NCI-H524 (cell line): ENCODE measurements at places on chromosomes 2 and 18.
A peak's percentile ranks its signal among the peaks of the same experiment; 100 is the strongest.

GRCh38 chr2:199409759-199410529 lies 47.8 kb downstream of the SATB2 start:
- DNase-seq: no peak

GRCh38 chr2:28300485-28301341 lies 91.9 kb upstream of the FOSL2 start:
- no peak for DNase-seq

- no peak for DNase-seq
Observed at GRCh38 chr2:172742931-172743540, 7.4 kb downstream of the RAPGEF4 start.

- DNase-seq: no peak
Observed at GRCh38 chr2:45823723-45824206, 172.3 kb downstream of the PRKCE start.

DNA sequence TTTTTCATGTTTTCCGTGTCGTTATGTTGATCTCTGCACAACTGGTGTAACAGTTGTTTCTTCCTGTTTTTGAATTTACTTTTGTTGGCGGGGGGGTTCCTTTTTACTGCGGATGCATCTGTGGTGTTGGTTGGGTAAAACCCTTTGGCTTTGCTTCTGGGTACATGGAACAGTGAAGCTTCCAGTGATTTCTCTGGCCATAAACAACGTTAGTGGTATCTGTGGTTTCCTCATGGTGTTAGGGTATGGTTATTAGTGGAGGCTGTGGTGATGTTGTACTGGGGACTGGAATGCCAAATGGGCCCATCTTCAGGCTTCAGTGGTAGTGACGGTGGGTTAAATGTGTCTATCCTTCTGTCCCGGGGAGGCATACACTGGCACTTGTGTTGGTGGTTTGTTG lies 285.4 kb upstream of the ZNF804A start:
- no peak for DNase-seq

DNA sequence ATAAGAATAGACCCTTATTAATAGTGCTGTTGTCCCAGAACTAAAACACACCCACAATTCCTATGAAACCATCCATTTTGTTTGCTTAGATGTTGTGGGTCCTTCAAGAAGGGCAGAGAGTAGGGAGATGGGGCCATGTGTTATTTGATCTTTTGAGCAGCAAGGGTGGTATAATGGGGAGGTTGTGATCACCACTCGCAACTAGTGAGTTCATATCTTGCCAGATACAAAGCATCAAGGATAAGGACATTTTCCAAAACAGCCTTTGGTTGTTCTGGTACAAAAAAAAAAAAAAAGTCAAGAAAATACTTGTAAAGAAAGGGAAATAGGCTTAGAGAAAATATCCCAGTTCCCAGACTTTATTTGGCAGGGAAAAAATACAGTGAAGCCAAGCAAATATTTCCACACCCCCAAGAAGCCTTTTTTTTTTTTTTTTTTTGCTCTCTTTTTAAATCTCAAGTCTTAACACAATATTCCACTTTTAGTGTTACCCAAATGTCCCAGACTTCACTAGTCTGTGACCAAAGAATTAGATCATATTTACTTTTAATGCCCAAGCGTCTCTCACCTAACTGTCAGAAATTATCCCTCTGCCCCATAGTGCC lies 54.1 kb downstream of the ANTXR1 start:
- DNase-seq: no peak

- peak; percentile 59 for DNase-seq
Observed at GRCh38 chr2:46813020-46813415, 102.6 kb downstream of the MCFD2 start.

GRCh38 chr2:151238527-151239487 lies 22.9 kb downstream of the RBM43 start:
- peak; percentile 76 for DNase-seq

DNA sequence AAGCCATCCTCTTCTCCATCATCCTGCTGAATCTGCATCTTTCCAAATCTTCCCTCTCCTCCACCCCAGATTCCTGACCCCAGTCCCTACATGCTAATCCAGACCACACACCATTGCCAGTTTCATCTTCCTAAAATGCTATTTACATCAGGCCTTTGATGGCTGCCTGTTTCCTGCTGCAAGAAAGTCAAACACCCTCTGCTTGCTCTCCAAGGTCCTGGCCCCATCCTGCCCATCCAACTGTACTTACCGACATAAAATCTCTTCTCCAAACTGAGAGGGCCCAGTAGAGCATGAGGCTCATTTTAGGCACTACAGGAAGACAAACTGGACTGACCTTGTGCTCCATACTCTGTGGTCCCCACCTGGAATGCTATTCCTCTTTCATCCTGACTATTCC lies 19.0 kb downstream of the ALK start:
- no peak for DNase-seq

- DNase-seq: no peak
Observed at GRCh38 chr2:50782543-50782942, 249.4 kb downstream of the NRXN1 start.

DNA sequence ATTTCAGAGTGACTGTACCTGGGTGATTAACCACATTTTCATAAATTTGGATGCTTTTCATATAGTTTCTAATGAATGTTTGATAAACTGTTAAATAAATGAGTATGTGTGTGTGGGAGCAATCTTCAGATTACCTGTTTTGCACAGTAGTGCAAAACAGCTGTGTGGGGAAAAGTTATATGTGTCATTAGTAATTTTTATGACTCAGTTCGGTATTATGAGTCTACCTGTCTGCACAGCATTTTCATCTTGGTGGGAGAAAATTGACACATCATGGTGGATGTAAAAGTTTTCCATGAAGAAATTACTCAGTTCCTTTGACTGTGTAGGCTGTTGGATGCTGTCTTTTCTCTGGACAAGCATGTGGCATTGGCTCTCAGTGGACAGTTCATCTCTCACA lies 43.8 kb downstream of the LTBP1 start:
- DNase-seq: no peak

GRCh38 chr2:227610123-227610522 lies 4.5 kb downstream of the SCYGR3 start:
- no peak for DNase-seq

- no peak for DNase-seq
Observed at GRCh38 chr2:49567811-49568600, 413.7 kb upstream of the FSHR start.

- no peak for DNase-seq
Observed at GRCh38 chr2:150470435-150470834, 17.0 kb downstream of the RND3 start.

- DNase-seq: no peak
Observed at GRCh38 chr2:195514365-195514764, 142.7 kb upstream of the SLC39A10 start.

DNA sequence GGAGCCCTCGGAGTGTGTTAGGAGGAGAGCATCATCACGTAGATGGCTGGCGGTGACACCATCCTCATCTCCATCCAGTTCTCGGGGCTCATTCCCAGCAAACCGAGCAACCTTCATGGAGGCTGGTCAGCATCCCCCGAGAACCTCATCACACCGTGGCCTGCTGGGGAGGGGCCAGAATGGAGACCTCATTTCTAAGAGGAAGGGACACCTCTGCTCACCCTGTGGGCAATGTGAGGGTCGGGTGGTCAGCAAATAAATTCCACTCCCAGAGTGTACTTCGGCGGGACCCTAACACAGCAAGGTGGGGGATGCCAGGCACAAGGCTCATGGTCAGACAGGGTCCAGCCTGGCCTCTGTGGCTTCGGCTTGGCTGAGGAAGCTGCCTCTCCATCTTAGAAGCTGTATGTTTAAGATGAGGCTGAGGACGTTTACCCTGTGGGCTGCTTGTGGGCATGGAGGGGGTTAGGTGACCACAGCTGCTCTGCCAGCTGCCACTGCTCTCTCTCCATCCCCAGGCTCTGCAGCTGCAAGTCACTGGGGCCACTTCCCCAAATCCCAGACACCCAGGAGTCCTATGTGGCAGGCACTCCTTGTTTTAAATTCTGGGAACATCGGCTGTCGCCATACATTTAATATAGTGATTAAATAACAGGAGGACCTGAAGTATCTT lies 56.5 kb upstream of the PXDN start:
- DNase-seq: no peak

DNA sequence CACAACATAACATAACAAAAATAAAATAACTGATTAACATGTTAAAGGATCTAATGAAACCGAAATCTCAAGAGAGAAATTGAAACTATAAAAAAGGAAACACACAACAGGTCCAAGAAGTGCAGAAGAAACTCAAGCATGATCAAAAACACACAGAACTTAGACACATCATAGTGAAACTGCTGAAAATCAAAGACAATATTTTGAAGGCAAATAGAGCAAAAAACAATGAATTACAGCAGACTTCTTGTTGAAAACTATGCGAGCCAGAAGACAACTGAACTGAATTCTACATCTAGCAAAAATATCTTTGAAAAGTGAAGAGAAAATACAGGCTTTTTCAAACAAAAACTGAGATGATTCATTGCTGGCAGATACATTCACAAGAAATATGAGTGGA lies 61.3 kb downstream of the UGP2 start:
- no peak for DNase-seq

- no peak for DNase-seq
Observed at GRCh38 chr18:51330148-51330547, 132.7 kb upstream of the MEX3C start.

DNA sequence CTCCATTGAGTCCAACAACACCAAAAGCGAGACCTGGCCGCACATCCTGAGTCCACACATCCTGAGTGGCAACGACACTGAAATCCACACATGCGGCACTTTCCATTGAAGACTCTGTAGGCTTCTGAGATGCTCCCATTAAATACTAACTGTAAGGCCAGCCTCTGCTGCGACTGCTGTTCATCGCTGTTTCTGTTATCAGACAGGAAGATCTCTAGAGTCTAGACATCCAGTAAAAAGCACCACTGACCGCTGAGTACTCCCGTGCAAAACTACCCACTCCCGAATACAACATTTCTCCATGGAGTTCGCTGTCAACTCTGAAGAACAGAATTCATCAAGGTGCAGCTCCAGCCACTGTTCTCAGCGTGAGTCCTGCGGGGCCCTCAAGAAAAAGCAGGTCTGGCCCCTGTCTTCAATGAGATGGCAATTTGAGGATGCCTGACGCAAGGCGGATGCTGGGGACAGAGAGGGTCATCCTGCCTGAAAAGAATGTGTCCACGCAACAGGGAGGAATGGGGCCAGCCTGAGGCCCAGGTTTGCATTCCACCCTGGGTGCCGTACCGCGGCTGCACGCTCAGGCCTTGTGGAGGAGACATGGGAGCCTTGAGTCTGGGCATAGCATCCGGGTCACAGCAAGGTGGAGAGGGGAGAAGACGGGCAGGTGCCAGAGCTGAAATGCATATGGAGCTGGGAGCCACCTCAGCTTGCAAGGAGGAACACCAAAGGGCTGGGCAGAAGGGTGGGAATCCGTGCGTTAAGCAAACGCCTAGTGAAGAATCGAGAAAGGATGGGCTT lies 61.9 kb downstream of the ZNF516 start:
- no peak for DNase-seq

GRCh38 chr2:100460904-100461530 lies 9.3 kb upstream of the NMS start:
- no peak for DNase-seq

DNA sequence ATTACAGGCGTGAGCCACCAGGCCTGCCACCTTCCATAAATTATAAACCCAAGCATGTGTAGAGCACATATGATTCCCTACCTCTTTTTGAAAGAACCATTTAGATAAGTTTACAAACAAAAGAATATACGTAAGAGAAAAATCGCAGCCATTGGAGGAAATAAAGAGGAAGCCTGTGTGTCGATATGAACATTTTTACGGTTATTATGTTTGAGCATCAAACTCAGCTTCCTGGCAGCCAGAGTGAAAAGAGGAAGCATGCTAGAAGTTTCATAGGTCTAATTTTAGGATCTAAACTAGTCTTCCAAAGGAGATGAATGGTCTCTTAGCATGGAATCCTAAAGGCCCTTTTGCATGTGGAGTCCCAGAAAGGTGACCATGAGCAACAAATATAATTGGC lies 104.3 kb downstream of the PLB1 start:
- DNase-seq: no peak

DNA sequence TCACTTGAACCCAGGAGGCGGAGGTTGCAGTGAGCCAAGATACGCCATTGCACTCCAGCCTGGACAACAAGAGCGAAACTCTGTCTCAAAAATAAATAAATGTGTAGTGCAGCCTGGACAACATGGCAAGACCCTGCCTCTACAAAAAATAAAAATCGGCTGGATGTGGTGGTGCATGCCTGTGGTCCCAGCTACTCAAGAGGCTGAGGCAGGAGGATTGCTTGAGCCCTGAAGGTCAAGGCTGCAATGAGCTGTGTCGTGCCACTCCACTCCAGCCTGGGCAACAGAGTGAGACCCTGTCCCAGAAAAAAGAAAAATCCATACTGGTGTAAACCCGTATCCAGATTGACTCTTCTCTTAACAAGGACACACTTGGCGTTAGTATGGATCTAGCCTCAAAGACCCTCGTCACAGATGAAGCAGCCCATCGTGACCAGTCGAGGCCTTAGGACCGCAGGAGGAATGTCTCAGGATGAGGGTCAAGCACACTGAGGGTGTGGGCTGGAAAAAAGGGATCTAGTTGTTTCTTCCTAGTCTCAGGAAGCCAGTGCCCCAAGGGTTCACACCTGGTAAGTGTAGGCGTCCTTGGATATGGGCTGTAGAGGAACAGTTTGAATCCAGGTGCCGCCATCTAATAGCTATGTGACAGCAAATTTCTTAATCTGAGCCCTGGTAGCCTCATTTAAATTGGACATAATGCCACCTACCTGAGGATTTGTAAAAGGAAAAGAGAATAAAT lies 4.0 kb upstream of the GPBAR1 start:
- no peak for DNase-seq

- peak; percentile 39 for DNase-seq
Observed at GRCh38 chr2:58157754-58158153, 83.4 kb downstream of the FANCL start.

DNA sequence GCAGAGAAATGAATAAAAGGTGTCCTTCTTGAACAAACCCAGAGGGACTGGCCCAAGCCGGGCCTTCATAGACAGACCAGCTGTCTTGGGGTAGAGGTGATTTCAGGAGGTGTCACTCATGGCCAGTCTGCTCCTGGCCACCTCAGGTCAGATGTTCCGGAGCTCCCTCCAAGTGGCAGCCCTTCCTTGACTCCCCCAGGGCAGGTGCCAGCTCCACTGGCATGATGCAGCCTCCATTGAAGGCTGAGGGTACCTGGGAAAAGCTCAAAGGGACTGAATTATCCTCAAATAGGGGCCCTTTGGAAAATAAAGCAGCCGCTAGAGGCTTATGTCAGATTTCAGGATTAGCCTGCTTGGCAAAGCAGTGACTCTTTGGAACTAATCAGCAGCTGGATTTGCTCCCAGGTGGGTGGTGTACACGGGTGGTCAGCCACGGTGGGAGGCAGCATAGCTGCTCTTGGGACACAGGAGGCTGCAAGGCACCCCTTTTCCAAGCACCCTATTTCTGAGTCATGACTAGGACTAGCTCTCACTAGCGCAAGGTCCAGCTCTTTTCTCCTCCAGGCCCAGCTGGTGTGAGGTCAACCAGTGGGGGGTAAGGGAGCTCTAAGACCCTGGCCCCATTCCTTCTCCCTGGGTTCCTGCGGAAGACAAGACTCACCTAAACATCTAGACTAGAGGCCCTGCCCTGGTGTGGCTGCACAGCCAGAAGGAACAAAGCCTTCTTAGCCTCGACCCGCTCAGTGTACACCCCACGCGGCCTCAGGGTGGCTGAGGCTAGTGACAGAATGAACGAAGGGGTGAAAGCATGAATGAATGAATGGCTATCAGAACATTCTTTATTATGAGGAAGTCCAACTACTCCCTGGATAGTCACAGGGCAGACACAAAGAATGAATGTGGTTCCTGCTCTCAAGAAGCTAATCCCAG lies 29.3 kb downstream of the HS1BP3 start:
- no peak for DNase-seq

GRCh38 chr18:36176177-36176584 lies 11.1 kb upstream of the MOCOS start:
- DNase-seq: no peak

GRCh38 chr2:139798391-139798790 lies 1018.2 kb upstream of the NXPH2 start:
- DNase-seq: no peak
